Fibroblast of villous mesenchyme (primary cell): ENCODE measurements at places on chromosomes 1 and 21. TPM values are rescaled to one million over a fixed set of nuclear protein-coding genes. Genes with fewer than 3 reads are reported as not detected.

- DNase-seq, result peak; percentile 10
Observed at GRCh38 chr1:34851431-34852105, 8.0 kb downstream of the SMIM12 start.

DNA sequence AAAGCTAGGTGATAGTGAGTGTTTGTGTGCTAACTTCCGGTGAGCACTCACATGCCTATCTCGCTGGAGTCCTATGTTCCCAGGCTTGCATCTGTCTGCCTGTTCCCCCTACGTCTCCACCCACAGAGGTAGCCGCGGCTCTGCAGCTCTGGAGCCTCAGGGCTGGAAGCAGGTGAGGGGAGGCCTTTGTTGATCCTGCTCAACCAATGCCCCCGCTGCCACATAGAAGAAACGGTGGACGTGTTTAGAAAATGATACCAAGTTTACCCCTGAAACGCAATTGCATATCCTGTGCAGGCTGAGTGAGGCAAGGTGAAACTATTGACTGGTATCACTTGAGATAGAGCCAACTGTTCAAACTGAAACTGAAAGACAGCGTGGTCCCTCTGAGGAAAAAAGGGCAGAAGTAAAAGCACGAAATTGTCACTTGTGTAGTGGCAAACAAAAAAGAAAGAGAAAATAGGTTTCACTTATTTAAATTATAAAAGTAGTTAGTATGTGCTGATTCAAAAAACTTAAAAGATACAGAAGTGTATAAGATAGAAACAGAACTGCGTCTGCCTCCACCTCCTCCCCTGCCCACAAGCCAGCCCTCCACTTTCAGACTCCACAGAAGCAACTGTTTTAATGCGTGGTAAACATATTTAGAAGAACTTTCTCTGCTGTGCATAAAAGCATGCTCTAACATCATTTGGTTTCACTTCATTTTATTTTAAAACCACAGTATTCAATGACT, 38.6 kb upstream of the ETS2 start:
- DNase-seq, result no peak

Gene SERPINC1
- total RNA-seq, result not detected in 2 replicates

Gene HPDL
- 1.3 and 1.6 TPM in 2 replicates for total RNA-seq
